NCI-H1092 (cell line): ENCODE measurements at places on chromosomes 5 and 9.

DNA sequence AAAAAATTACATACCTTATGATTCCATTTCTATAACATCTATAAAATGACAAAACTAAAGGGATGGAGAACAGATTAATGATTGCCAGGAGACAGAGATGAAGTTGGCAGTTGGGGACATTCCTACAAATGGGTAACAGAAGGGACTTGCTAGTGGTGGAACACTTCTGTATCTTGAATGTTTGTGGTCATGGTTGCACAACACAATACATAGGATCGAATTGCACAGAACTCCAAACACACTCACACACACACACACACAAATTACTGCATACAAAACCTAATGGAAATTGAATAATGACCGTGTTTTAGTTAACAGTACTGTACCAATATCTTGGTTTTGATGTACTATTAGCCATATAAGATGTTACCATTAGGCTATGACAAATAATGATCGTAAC, 330.7 kb upstream of the POU5F2 start:
- no peak for DNase-seq

- DNase-seq, result no peak
These were observed 40.7 kb downstream of the TIMD4 start for GRCh38 chr5:156922207-156922792.

DNA sequence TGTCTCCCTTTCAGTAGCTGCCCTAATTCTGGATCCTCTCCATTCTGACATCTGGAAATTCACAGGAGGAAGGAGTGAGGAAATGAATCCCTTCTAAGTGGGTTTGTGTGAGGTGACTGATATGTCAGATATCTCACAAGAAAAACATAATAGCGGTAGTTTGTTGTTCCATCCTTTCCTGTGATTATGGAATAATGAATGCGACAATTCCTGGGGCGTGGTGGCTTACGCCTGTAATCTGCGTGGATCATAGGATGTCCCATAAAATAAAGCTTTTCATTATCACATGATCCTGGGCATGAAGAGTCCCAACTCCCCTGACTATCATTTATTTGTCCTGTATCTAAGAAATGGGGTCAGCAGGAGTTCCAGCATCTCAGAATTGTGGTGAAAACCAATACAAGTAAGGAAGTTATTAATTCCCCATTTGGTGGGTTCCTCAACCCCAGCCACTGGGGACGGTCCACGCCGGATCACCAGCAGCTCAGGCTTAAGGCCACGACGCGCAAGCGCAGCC, 375 bp upstream of the C5orf24 start:
- no peak for DNase-seq

GRCh38 chr9:127207734-127208410, 56.7 kb upstream of the GARNL3 start:
- DNase-seq, result no peak

DNA sequence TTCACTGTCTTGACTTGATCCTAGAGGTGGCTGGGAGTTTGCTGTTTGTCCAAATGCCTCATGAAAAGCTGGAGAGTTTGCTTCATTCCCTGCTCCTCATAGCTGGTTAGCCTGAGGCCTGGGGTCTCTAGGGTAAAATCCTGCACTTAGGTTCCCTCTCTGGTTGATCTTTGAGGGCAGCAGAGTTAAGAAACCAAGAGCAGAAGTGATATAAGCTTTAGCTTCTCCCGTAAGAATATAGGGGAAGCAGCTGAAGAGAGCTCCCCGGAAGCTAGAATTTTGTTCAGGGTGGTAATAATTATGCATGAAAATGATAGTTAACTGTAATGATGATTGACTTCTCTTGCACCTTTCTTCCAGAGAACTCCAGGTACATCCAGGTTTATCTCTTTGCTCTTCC, 1.4 kb downstream of the FAM53C start:
- DNase-seq, result no peak

- DNase-seq, result no peak
These were observed 270.3 kb upstream of the VLDLR start for GRCh38 chr9:2351324-2351723.

DNA sequence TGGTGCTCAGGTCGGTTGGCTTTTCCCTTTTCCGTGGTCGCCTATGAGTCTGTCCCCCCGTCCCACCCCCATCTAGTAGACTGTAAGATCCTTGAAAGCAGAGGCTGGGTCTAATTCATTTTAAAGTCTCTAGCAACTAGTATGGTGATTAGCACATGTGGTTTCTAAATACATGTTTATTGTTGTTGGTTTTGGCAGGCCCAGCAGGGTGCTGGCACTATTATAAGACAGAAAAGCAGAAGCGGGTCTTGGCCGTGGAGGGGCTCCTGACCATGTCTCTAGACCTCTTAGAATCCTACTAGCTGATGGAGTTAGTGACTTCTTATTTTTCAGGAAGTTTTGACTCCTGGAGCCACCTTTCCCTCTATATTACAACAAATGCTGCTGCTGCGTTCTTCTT, 61.5 kb upstream of the TNFSF8 start:
- DNase-seq, result no peak

GRCh38 chr5:108398964-108399363, 17.1 kb upstream of the FBXL17 start:
- no peak for DNase-seq
